ENCODE measurements at places on chromosomes 6 and 20. TPM values are rescaled to one million over a fixed set of nuclear protein-coding genes. Genes with fewer than 3 reads are reported as not detected.

The TENT5A gene
- total RNA-seq = 154 TPM

The C6orf118 gene
- not detected for total RNA-seq

The CTAGE9 gene
- not detected for total RNA-seq

The CEP85L gene
- total RNA-seq = 73.4 TPM

The CRIP3 gene
- 3.9 TPM for total RNA-seq

The SLC12A5 gene
- total RNA-seq = 0.69 TPM
